ENCODE measurements at places on chromosomes 6 and 20.

- DNase-seq: no peak
Measured at GRCh38 chr6:144469144-144469575, 184.0 kb downstream of the UTRN start.

DNA sequence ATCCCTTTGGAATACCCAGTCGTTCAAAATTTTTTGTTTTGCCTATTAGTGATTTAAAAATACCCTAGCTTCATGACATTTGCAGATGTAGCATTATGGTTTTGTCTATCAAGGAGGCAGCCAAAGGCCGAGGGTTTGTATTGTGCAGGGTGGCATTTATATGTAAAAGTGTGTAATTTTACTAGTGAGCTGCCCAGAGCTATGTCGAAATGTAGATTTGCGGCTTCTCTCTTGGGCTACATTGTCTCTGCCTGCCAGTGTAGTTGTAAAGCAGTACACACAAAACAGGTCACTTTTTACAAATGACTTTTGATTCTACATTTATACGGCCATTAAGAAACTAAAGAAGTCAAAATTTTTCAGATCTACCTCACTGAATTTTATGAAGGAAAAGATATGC lies 87.7 kb downstream of the TSHZ2 start:
- DNase-seq: no peak

GRCh38 chr6:11778036-11778435 lies 567 bp downstream of the ADTRP start:
- DNase-seq: no peak

DNA sequence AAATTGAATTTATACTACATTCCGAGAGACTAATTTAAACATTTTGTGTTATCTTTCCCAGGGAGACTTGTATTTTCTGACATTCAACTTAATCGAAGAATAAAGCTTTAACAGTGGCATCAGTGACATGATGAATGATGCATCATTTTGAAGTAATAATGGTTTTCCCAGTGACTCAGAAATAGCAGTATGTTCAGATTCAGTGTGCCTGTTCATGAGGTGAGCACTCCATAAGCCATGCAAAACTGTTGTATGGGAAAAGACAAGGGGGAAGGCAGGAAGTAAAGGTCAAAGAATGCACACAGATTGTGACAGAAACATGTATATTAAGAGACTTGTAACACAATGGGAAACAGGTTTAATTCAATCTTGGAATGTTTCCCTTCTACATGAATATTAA lies 1348.2 kb upstream of the GJE1 start:
- DNase-seq: no peak

GRCh38 chr20:37839432-37839827 lies 63.5 kb upstream of the VSTM2L start:
- DNase-seq: no peak

DNA sequence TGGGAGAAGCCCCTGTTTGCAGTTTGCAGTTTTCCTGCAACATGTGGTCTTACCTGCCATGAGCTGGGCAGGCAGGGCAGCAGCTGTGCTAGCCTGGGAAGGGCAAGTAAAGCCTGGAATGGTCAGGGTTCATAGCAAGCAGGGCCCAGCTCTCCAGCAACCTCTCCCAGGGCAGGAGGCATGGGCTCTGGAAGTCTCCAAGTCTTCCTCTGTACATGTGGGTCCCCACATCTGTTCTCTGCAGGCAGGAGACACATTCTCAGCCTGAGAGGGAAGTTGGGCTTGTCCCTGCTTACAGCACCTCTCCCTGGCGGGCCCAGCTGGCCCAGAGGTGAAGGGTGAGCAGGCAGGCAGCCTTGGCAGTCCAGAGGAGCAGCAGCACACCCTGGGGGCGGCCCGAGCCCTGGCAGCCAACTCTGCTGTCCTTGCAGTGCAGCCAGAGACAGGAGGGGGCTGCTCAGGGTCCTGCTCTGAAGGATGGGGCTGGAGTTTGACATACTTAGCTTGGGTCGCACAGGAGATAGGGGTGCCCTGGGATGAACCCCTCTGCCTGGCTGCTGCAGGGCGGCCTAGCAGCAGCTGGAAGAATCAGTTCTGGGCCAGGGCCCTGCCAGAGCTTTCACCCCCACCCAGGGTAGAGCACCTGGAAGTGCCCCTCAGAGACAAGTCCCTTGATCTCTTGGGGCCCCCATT lies 176.0 kb downstream of the MRPL14 start:
- no peak for DNase-seq

DNA sequence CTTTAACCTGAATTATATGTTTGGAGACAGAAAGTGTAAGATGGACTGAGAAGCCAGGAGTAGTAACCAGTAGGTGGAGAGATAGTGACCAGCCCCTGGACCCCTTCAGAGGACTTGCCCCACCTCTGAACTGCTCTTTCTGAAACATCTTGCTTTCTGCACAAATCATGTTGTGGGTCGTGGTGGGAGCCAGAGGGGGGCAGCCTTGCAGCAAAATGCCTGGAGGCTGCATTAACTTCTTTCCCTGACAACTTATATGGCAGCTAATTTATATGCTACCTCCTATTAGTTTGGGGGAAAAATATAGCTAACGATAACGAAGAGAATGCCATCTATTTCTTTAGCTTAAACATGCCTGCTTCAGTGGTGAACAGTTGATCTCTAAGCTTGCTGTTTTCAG lies 859.8 kb downstream of the MAFB start:
- no peak for DNase-seq

GRCh38 chr20:61499859-61500554 lies 247.9 kb downstream of the CDH4 start:
- DNase-seq: no peak

DNA sequence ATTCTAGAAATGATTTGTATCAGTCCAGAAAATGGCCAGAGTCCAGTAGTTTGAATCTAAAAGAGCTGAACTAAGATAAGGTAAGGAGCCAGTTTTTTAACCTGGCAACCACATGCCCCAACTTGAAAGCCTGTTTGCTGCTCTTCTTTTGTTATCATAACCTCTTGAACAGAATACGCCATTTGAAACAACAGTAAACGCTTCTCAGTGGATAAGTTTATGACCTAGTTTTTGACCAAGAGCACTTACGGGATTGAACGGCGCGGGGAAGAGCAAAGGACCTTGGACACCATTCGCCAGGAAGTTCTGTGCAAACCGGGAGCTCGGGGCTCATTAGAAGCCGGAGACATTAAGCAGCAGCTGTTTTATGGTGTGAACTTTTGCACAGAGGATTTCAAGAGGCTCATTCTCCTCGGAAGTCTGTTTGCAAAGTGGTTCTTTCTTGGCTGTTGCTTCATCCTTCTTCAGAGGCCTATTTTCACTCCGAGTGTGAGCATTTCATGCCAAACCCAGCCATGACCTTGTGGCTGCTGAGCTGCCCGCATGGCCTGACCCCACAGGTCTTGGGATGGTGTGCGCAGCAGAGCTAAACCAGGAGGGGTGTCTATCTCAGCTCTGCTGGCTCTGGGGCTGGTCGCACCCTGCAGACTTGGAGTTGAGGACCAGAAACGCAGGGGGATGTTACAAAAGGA lies 215.1 kb downstream of the SOX4 start:
- no peak for DNase-seq

GRCh38 chr6:26544473-26544872 lies 6.3 kb downstream of the HMGN4 start:
- no peak for DNase-seq

GRCh38 chr20:14127514-14128223 lies 132.4 kb downstream of the MACROD2 start:
- no peak for DNase-seq

DNA sequence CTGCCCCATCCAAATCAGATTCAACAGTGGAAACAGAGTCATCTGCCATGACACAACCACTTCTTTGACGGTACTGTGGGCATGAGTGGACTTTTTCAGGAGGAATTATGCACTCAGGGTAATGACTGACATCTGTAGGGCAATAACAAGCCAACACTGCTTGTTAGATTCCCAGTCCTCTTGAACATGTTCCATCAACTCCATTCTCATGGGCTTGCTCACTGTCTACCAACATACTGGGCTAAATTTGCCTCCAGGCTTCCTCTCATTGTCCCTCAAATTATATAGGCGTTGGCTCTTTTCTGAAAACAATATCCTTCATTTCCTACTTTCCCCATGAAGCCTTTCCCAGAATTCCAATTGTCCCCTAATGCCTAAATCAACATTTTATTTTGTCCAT lies 43.1 kb downstream of the ANKEF1 start:
- no peak for DNase-seq

DNA sequence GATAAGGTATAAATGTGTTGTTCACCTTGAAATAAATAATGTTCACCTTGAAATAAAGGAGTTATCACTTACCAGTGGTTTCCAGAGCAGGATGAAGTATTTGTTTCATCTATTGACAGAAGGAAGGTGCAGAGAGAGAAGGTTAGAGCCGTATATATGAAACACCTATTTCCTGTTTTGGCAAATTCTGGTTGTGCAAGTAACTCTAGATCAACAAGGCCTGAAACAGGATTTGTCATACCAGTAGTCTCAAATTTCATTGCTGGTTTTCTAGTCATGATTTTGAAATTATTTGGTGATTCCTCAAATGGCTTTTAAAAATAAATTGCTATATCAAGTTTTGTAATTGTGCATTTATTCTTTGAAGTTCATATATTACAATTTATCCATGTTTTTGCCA lies at the start of gene CRISP3:
Gene CRISP3 (minus strand): TSS at position 130 of the 400 bp plus-strand sequence. CDS start 21 bp downstream, at position 109.
- DNase-seq: no peak

DNA sequence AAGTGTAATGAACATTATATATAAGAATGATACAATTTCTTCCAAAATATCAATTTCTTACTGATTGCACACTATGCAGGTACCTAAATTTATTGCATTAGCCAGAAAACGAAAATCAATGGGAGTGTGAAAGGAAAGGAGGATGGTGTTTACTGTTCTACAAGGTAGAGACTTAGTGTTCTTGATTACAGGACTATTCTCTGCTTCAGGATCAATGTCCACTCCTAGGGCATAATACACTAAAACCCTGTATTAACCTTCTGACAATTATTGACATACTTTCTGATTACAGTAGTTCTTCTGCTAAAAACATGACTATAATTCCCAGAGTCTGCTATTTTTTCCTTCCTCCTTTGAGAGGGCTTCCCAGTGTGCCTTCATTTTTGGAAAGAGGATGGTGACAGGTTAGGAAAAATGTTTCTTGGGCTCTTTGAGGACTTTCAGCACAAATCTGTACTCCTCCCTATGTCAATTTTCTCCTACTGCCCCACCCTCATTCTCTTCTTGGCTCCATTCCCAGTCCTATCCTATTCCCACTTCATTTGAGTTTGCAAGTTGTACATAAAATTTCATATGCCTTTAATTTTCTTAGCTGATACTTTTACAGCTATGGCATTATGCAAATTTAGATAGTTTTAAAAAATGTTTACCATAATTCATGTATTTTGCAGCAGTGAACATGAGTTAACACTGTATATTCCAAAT lies 278.9 kb downstream of the CENPW start:
- no peak for DNase-seq

DNA sequence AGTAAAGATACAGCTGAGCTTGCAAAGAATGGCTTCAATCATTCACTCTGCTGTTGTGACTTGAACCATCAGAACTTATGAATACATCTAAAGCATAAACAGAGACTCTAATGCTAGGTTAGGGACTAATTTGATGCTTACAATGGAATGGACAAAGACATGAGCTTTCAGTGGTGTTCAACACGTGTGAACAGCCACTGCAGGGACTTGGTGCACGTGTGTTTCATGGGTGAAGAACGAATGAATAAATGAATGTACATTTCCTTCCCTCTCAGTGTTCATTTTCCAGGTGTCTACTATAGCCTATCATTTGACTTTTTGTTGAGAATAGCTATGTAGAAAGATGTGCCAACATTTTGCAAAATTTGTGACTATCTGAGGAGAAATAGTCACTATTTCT lies 98.3 kb downstream of the VIP start:
- no peak for DNase-seq

DNA sequence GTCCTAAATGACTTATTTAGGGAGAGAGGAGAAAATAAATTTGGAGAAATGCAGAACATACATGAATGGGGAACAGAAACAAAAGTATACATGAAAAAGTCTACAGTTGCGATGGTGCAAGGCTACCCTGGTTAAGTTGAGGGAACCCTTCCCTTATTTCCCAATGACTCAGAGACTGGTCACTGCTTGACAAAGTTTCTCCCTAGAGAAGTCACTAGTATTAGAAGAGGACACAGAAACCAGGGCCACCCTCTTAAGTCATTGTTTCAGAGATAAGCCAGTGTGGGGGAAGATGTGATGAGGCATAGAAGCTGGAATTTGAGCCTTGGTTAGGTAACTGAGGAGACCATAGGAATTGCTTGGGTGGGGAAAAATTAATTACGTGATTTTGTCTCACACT lies 24.4 kb upstream of the EDN1 start:
- DNase-seq: no peak

GRCh38 chr6:6600875-6601274 lies 12.4 kb downstream of the LY86 start:
- DNase-seq: no peak

DNA sequence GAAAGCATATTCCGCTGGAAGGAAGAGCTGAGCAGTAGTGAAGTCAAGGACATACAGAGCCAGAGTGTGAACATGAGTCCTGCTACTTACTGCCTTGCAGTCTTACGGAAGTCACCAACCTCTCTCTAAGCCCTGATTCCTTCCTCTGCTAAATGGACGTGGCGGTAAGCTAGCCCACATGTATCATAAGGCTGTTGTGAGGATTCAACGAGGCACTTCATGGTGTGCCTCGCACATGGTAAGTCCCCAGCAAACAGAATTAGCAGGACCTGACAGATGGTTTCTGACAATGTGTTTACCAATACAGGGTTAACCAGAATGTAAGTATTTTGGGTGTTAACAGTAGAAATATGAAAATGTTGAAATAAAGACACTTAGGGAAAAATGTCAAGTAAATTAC lies 93.2 kb downstream of the IRF4 start:
- no peak for DNase-seq

DNA sequence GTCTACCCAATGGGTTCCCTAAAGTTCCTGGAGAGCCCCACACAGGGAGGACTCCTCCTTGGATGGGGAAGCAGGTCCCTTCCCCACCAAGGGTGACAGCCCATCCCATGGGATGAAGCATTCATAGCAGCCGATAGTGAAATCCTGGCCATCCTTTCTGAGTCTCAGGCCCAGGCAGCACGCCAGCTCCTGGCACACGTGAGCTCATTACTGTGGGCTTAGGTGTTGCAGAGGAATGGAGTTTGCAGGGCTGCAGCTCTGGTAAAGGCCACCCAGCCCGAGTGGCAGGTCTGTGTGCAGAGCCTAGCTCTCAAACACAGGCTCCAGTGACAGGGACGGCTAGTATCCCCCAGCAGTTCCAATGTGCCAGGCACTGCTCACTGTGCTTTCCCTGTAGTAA lies 31.0 kb downstream of the SIRPA start:
- DNase-seq: no peak

DNA sequence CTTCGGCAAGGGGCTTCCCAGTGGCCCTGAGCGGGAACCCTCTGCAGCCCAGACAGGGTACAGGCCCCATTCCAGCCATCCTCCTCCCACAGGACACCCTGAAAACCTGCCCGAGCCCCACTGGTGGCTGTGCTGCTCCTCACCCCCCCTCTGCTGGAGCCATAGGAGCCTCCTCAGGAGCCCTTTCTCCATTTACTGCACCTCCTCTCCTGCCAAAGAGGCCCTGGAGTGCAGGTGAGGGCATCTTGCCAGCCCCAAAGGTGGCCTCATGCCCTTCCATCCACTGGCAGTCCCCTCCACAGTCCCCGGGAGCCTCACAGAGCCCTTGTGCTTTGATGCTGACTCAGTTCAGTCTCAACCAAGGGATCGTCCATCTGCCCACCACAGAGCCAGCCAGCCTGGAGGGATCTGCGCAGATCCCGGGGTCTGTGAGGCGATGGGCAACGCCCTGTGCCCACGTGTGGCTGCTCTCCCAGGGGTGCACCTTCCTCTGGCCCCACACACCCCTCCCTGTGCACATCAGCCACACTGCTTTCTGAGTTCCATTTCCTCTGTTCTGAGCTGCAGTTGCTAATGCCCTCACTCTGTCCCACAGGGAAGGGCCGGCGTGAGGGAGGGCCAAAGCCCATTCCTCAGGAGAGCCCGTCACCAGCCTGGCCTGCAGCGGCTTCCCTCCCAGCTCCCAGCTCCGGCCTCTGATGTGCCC lies 228.5 kb downstream of the DLL1 start:
- no peak for DNase-seq
